ENCODE measurements at places on chromosomes 4 and X.
A peak's percentile ranks its signal among the peaks of the same experiment; 100 is the strongest.

- DNase-seq, result no peak
Measured at GRCh38 chr4:47639531-47639930, 154.5 kb downstream of the ATP10D start.

GRCh38 chrX:21376636-21377035, 2.4 kb downstream of the CNKSR2 start:
- no peak for DNase-seq

DNA sequence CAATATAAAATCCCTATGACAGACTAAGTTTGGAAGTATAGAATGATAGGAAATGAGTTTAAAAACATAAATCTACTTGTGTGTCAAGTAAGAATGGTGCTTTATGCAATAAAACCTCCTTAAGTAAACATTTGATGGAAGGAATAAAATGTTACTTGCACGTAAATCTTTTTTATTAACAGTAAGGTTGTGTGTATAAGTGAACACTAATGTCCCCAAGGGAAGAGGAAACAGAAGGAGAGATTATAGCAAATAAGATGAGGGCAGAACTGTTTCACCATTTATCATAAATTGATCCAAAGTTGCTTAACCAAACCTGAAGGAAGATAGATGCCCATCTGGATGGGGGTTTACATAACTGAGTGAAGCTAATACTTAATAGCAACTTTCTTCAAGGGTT, 86.8 kb downstream of the FRMPD4 start:
- DNase-seq, result no peak

GRCh38 chrX:57137501-57137900, 304 bp upstream of the SPIN2A start:
- no peak for DNase-seq

DNA sequence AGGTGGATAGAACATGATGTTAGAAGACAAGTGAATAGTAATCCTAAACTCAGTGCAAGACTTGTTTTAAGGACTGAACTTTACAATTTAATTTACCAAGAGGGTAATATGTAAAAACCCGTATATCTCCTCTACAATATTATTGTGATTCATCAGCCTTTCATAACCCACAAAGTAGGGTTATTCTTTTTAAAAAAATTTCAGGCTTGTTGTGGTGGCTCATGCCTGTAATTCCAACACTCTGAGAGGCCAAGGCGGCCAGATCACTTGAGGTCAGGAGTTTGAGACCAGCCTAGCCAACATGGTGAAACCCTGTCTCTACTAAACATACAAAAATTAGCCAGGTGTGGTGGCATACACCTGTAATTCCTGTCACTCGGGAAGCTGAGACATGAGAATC, 7.2 kb downstream of the IBSP start:
- no peak for DNase-seq

DNA sequence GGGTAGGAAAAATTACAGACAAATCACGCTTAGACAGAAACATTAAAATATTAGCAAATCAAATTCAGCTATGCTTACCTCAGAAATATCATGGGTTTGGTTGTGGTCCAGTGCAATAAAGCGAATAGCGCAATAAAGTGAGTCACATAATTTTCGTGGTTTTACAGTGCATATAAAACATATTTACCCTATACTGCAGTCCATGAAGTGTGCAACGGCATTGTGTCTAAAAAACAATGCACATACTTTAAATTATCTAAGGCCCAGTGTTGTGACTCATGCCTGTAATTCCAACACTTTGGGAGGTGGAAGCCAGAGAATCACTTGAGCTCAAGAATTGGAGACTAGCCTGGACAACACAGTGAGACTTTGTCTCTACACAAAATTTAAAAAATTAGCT, 195.7 kb upstream of the IL1RAPL1 start:
- no peak for DNase-seq

- DNase-seq, result no peak
Measured at GRCh38 chrX:41730081-41730480, 6.1 kb downstream of the GPR82 start.

DNA sequence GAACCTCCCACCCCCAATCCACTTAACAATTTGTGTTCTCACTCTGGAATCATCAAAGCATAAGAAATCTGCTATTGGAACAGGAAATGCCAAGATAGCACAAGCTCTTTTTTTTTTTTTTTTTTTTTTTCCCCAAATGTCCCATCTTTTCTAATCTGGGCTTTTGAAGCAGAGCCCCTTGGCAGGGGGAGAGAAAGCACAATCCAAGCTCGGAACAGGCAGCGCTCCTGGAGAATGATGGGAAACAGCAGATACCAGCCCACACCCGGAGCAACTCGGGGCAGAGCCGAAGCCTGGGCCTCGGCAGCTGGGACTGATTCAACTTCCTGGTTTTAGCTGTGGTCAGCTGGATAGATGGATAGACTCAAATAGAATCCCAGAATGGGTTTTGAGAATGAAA, 235.1 kb downstream of the QDPR start:
- no peak for DNase-seq

- no peak for DNase-seq
Measured at GRCh38 chr4:4810778-4811177, 48.7 kb upstream of the MSX1 start.

DNA sequence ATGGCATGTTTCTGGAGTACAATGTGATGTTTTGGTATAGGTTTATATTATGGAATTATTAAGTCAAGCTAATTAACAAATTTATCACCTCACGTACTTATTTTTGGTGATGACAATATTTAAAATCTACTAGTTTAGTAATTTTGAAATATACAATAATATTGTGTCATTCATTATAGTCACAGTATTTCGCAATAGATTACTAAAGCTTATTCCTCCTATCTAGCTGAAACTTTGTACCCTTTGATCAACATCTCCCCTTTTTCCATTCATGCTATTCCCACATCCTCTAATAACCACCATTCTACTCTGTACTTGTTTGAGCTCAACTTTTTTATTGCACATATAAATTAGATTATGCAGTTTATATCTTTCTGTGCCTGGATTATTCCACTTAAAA, 164.8 kb upstream of the SPANXN4 start:
- DNase-seq, result no peak

GRCh38 chr4:125787707-125788106, 473.0 kb downstream of the FAT4 start:
- no peak for DNase-seq

- DNase-seq, result no peak
Measured at GRCh38 chr4:105060628-105061027, 86.0 kb upstream of the TET2 start.

- no peak for DNase-seq
Measured at GRCh38 chr4:8270418-8270771, 841 bp downstream of the HTRA3 start.

GRCh38 chr4:67750691-67751090, 3.5 kb downstream of the GNRHR start:
- DNase-seq, result no peak

DNA sequence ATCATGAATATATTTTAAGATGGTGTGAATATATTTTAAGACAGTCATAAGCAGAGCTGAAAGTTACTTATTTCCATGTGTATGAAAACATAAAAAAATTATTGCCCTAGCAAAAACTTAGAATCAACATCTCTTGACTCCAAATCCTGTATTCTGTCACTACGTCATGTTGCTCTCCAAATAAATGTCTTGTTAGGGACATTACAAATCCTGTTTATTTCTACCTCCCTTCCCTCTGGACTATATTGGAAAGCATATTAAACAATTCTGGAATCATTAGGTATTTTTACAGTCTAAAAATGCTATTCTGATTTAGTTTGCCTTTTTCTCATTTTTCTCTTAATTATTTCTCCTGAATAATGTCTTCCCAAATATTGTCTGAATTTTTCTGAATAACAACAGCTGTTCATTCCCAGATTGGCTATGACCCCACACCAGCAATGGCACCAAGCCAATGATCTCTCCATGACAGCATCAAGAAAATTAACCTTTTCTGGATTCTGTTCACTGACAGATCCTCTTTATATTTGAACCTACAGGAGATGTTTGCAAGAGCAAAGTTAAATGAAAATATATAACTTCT, 523.1 kb downstream of the IQCM start:
- DNase-seq, result no peak

DNA sequence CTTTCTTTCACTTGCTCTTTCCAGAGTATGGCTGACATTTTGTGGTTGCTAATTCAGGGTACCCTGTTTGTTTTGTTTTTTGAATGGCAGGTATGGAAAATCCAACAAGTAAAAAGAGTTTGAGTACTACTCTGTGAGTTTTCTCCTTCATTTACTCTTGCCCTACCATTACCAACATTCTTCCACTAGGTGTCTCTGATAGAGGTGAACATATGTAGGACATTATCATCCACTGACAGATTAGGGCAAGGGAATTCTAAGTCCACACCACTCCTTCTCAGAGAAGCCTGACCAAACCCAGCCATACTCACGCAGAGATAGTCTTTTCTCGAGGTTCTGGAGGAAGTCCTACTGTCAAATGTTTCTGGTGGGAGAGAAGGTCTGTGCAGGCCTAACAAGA, 36.7 kb upstream of the HDAC8 start:
- no peak for DNase-seq

GRCh38 chrX:106894392-106894909, 8.7 kb downstream of the RIPPLY1 start:
- peak; percentile 22 for DNase-seq

- DNase-seq, result no peak
Measured at GRCh38 chr4:153387981-153388380, 43.5 kb downstream of the MND1 start.

- DNase-seq, result no peak
Measured at GRCh38 chr4:52824603-52825459, 37.3 kb upstream of the RASL11B start.

- DNase-seq, result no peak
Measured at GRCh38 chrX:119826399-119826959, 26.3 kb downstream of the UPF3B start.

- DNase-seq, result no peak
Measured at GRCh38 chr4:137274404-137274803, 257.9 kb downstream of the PCDH18 start.

GRCh38 chrX:136417806-136418205, 69.9 kb upstream of the BRS3 start:
- DNase-seq, result no peak

- DNase-seq, result no peak
Measured at GRCh38 chr4:7206911-7207567, 14.7 kb downstream of the SORCS2 start.

DNA sequence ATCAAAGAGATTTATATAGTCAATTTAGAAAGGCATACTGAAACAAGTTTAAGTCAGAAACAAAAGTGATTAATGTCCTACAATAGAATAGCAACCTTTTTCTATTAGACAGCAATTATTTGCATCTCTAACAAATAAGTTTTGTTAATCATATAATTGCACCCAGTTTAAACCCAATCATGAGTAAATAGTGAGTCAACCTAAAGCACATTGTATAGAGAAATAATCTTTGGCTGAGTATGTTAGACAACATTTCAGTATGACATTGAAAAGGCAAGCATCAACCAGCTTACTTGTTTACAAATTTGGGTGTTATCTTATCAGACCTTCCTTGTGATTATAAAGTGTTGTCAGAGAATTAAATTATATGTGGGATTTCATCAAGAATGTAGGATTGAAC, 209.5 kb downstream of the IL15 start:
- no peak for DNase-seq

DNA sequence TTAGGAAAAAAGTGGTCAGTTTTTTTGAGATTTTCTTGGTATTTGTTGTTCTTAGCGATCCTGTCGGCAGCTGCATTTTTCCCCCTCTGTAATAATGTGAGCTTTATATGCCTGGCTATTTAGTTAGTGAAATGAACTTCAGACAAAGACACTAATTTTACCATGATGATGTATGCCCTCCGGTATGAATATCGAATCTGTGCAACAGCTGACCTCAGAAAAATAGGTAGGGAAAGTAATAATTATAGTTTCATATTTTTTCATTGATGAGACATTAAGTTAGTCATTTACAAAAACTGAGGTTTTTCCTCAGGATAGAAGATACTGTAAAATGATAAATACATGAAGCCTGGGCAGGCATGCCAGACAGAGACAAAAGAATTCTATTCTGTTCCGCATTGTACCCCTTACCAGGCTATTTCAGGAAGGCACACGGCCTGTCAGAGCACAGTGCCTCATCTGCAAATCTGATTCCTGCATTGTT, 155.8 kb downstream of the SHROOM3 start:
- no peak for DNase-seq

- no peak for DNase-seq
Measured at GRCh38 chrX:77572322-77572721, 125.1 kb downstream of the FGF16 start.

GRCh38 chrX:151151665-151152267, 24.6 kb upstream of the GPR50 start:
- peak; percentile 12 for DNase-seq

DNA sequence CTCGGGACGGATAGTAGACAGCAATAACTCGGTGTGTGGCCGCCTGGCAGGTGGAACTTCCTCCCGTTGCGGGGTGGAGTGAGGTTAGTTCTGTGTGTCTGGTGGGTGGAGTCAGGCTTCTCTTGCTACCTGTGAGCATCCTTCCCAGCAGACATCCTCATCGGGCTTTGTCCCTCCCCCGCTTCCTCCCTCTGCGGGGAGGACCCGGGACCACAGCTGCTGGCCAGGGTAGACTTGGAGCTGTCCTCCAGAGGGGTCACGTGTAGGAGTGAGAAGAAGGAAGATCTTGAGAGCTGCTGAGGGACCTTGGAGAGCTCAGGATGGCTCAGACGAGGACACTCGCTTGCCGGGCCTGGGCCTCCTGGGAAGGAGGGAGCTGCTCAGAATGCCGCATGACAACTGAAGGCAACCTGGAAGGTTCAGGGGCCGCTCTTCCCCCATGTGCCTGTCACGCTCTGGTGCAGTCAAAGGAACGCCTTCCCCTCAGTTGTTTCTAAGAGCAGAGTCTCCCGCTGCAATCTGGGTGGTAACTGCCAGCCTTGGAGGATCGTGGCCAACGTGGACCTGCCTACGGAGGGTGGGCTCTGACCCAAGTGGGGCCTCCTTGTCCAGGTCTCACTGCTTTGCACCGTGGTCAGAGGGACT, 5.7 kb upstream of the MSANTD1 start:
- no peak for DNase-seq

- DNase-seq, result no peak
Measured at GRCh38 chr4:131316086-131316485, 1833.0 kb upstream of the PCDH10 start.

- DNase-seq, result no peak
Measured at GRCh38 chr4:156732634-156733033, 239.0 kb downstream of the PDGFC start.

DNA sequence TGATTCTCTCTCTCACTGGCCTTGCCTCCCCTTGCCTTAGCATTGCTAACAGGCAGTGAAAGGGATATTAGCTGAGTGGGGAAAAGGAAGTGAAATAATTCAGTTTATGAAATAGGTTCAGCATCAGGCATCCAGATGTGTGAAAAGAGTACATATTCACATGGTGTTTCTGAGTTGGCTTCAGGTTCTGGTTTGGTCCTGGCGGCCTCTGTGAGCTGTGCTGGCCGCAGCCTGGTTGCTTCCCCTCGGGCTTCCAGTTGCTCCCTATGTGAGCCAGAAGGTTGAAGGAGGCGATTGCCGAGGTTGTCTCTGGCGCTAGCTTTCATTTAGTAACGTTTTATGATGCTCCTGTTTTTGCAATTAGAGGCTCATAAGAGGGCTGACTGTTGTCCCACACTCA, 99.1 kb upstream of the TLR2 start:
- DNase-seq, result no peak

- DNase-seq, result no peak
Measured at GRCh38 chr4:8391071-8391470, 49.5 kb downstream of the ACOX3 start.
